ENCODE measurements at places on chromosomes 16 and 17. TPM values are rescaled to one million over a fixed set of nuclear protein-coding genes. Genes with fewer than 3 reads are reported as not detected.

Gene HOXB2
- total RNA-seq, result 0.31 TPM

Gene MMP15
- total RNA-seq, result 23.9 TPM

Gene VTN
- not detected for total RNA-seq

Gene SHCBP1
- total RNA-seq, result 19.3 TPM

Gene LRRC37A
- 1.3 TPM for total RNA-seq

Gene LDHD
- 1.1 TPM for total RNA-seq

Gene KSR1
- total RNA-seq, result 24.6 TPM

GRCh38 chr16:87864331-87864989 lies 4.8 kb downstream of the SLC7A5 start:
- DNase-seq, result no peak
- peaks cover 48% of the 10 kb centered on the region for H3K4me1 ChIP-seq
- H3K27me3 ChIP-seq, result no peaks in the 10 kb centered on the region
- no peak overlapping the region for H3K4me3 ChIP-seq
- peaks cover 21% of the 10 kb centered on the region for H3K36me3 ChIP-seq

DNA sequence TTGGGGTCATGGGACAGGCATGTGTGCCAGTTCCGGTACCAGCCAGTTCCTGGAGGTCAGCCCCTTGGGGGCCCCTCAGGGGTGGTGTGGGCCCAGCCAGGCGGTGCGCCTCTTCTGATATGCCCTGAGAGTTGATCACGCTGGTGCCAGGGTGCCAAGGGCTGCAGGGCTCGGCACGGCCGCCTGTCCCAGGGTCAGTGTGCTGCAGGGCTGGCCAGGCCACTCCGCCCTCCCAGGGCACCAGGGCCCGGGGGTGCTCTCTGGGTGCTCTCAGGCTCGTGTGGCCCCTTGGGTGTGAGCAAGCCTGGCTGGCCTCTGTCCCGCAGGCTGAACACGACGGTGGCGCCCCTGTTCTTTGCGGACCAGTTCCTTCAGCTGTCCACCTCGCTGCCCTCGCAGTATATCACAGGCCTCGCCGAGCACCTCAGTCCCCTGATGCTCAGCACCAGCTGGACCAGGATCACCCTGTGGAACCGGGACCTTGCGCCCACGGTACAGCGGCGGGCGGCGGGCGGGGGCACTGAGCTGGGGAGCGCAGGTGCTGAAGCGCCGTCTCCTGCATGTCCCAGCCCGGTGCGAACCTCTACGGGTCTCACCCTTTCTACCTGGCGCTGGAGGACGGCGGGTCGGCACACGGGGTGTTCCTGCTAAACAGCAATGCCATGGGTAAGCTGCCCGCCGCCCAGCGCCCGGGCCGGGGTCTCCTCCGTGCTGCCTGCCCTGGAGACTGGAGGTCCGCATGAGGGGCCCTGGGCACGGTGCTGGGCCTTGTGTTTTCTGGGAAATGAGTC lies 6.0 kb downstream of the GAA start:
- no peaks in the 10 kb centered on the region for H3K27me3 ChIP-seq
- H3K36me3 ChIP-seq, result no peaks in the 10 kb centered on the region
- H3K4me3 ChIP-seq, result no peak overlapping the region
- no peak overlapping the region for H3K27ac ChIP-seq
- no peak for DNase-seq

DNA sequence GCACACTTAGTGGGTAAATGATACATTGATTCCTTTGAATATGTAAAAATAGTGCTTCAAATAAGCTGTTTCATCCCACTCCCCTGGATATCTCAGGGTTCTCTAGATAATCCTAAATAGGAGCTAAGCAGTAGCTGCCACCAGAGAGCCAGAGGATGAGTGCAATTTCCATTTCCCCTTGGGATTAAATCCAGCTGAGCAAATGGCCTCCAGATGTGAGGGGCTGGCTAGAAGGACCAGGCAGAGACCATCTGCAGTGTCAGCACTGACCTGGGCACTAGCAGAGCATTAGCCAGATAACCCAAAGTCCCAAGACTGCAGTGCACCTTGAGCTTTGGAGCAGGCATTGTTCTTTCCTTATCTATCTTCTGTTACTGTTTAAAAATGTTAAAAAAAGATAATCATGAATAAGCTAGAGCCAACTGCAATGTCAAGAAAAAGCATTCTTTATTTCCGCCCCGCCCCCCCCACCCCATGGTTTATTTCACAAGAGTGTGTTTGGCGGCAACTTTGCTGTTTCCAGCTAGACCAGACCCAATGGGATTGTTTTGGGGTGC lies 19.5 kb downstream of the GPR179 start:
- no peak overlapping the region for H3K4me3 ChIP-seq
- DNase-seq, result no peak
- H3K27me3 ChIP-seq, result no peaks in the 10 kb centered on the region
- no peak overlapping the region for H3K27ac ChIP-seq

- DNase-seq, result no peak
- H3K4me3 ChIP-seq, result no peak overlapping the region
- H3K27me3 ChIP-seq, result no peaks in the 10 kb centered on the region
These were observed 581 bp upstream of the AGRP start for GRCh38 chr16:67483731-67484525.

GRCh38 chr17:7246779-7247178 lies 4.5 kb upstream of the GABARAP start:
- H3K27me3 ChIP-seq, result no peaks in the 10 kb centered on the region
- H3K36me3 ChIP-seq, result peaks cover 13% of the 10 kb centered on the region
- no peak overlapping the region for H3K4me3 ChIP-seq
- no peak overlapping the region for H3K27ac ChIP-seq
- DNase-seq, result no peak

DNA sequence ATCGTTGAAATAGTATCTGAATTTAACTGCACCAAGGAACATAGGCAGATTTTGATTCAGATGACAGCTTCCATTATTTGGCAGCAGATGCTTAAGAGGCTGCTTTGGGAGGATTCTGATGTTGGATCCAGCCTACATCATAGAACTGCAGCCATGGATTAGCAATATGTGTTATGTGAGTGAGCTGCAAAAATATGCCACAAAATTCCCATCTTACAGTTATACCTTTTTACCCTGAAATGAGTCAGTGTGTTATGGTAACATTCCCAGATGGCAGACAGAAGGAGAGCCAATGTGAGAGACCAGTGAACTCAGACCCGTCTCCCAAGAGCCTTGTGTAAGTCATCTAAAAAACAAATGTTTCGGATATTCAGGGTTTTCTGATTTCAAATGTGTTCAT lies 206.1 kb downstream of the CDH13 start:
- no peaks in the 10 kb centered on the region for H3K4me1 ChIP-seq
- no peaks in the 10 kb centered on the region for H3K36me3 ChIP-seq
- H3K4me3 ChIP-seq, result no peak overlapping the region

- H3K4me1 ChIP-seq, result no peaks in the 10 kb centered on the region
- peak; percentile 43 for DNase-seq
- peaks cover 34% of the 10 kb centered on the region for H3K27me3 ChIP-seq
- no peaks in the 10 kb centered on the region for H3K36me3 ChIP-seq
- H3K4me3 ChIP-seq, result no peak overlapping the region
These were observed 102.5 kb downstream of the MRM1 start for GRCh38 chr17:36703860-36704266.

Measured in PC-9 (cell line).